ENCODE measurements at places on chromosomes 4 and X.
A peak's percentile ranks its signal among the peaks of the same experiment; 100 is the strongest.

- DNase-seq: no peak
Observed at GRCh38 chrX:1390621-1391369, 1.1 kb downstream of the SLC25A6 start.

DNA sequence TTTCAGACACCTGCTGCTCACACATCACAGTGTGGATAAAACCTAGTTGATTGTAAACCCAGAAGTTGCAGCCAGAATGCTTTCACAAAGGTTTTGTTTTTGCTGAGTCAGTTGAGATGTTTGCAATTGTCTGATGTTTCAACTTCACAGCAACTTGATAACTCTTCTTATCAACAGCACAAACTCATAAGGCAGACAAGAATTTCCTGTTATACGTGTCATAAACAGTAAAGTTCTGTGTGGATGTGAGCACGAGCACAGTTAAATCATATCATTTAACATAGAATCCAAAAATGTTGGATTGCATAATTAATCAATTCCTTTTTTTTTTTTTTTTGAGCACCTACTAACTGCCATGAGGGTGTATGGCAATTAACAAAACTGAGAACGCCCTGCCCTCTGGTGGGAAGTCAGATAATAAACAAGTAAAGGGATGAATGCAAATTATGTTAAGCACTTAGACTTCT is 512.2 kb downstream of the PDHA2 start:
- DNase-seq: no peak

- peak; percentile 54 for DNase-seq
Observed at GRCh38 chrX:20530406-20530921, 263.8 kb upstream of the RPS6KA3 start.

- no peak for DNase-seq
Observed at GRCh38 chr4:122584519-122584918, 36.3 kb downstream of the IL21 start.

- no peak for DNase-seq
Observed at GRCh38 chr4:139540632-139541031, 15.4 kb downstream of the SETD7 start.

DNA sequence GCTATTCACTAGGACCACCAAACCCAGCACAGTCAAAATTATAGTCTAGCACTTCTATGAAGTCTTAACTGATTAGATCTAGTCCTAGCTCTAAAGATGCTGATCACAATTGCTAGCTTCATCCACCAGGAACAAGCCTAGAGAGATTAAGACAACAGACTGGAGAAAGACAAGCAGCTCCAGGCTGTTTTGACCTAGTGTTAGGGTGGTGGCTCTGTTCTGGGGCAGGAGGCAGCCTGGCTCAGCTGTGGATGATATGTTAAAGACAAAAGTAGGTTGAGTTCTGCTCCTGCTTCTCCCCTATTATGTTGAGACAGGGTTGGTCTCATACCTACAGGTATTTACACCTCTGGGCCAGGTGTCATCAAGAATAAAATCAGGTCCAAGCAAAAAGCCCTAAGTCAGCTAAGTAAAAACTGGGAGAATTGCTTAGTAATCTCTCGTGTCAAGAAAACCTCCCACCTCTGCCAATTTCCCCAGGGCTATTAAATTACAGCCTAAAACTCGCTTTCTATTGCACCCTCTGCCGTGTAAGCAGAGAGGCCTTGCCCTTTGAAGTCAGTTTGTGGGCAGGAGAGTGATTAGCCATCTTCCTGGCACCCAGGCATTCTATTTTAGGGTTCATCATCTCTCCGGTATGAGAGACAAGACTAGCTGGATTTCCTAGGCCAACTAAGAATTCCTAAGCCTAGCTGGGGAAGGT is 39.9 kb downstream of the RAB40AL start:
- DNase-seq: no peak

- DNase-seq: no peak
Observed at GRCh38 chr4:70979445-70980008, 13.9 kb upstream of the DCK start.

DNA sequence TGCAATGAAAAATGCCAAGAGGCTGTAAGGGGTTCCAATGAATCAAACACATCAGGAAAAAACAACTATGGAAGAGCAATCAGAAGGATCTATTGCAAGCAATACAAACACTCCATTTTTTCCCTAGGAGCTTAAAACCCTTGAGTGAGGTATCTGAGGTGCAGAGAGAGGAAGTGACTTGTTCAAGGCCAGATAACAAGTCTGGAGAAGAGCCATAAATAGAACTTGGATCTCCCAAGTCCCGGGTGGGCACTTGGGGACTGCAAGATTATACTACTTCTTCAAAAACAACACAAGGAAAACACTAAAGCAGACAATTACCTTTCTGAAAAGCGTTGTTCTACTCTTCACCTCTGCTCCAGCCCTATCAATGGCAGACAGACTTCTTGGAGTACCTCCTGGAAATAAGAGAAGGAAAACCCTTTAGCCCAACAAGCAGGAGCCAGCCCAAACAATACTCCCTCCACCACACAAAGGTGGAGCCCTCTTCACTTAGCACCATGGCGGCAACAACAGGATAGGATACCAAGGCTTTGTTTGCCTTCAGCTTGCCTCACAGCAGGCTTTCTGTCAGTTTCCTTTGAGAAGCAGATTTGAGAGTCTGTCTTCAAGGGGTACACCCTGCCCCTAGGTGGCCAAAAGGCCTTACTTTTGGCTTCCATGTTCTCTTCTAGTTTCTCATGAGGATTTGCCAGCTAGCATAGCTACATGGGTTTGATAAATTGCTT is 26.0 kb downstream of the AIFM1 start:
- DNase-seq: no peak

DNA sequence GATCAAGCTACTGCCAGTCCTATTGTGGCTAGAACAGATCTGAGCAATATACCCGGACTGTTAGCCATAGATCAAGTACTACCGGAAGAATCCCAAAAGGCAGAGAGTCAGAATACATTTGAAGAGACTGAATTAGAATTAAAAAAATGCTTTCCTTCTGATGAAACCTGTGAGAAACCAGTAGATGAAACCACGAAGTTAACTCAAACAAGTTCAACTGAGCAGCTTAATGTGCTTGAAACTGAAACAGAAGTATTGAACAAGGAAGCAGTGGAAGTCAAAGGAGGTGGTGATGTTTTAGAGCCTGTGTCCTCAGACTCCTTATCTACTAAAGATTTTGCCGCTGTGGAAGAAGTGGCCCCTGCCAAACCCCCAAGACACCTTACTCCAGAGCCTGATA is 46.8 kb downstream of the WDR44 start:
- DNase-seq: no peak

GRCh38 chrX:55710701-55711100 is 6.8 kb upstream of the RRAGB start:
- DNase-seq: no peak

DNA sequence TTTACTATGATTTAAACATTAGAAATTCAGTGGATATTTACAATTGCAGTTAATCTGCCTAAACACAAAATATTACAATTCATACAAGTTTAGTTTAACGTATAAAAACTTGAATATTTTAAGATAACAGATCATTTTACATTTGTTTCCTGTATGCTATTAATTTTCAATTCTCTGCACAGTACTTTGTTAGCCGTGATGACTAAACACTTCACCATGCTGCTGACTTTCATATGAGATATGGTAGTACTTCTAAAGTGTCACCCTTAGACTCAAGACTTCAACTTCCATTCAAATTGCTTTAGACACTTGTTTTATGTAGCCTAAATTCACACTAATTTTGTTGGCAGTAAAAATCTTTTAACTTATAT is 1646.4 kb upstream of the ADGRL3 start:
- DNase-seq: no peak

DNA sequence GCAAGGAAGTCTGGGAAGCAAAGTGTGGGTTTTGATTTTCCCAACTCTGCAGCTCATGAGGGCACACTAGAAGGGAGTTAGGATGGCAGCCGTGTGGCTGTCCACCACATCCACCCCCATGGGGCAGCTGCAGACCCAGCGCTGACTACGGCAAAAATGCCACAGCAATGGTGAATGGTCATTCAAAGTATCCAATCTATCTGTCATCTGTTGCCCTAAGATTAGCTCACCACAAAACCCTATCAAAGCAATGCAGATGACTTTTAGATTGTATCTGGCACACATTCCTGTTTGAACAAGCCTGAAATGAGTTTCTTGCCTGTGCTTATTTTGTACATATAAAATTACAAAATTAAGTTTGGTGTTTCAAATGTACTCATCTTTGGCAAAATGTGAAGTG is 29.7 kb upstream of the HPSE start:
- DNase-seq: no peak

DNA sequence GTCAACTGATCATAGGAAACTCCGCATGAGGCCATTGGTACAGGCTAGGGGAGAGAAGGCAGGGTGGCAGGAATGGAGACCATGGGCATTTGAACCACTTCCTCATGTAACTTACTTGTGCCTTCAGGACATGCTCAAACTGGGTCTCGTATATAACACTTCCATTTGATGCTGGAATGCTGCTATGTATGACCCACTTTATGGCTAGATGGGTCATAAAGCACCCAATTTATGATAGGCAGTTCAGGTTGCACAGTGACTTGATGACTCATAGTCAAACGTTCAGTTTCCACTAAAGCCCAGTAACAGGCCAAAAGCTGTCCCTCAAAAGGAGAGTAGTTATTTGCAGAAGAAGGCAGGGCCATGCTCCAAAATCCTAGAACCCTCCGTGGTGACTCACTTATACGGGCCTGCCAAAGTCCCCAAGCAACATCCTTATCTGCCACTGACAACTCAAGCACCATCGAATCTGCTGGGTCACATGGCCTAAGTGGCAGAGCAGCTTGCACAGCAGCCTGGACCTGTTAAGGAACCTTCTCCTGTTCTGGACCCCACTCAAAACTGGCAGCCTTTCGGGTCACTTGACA is 236.4 kb downstream of the ZC4H2 start:
- no peak for DNase-seq

- DNase-seq: no peak
Observed at GRCh38 chrX:134625315-134625718, 33.0 kb downstream of the PLAC1 start.

Measured in hindlimb muscle (tissue), 1 donor.